ENCODE measurements at places on chromosomes 6 and 20.

DNA sequence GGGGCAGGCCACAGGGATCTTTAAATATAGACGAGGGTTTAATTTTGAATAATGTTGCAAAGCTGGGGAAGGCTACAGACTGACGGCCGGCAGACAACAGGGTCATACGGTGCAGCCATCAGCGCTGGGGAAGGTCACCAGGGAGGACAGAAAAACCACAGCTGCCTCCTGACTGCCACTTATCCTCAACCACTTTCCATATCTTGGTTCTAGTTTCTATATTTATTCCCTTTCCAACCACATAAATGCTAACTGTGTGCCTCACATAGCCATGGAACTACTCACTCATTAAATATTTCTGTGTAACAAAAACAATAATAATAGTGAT is 85.7 kb upstream of the AGPAT4 start:
- DNase-seq: no peak

- no peak for DNase-seq
Measured at GRCh38 chr6:50030350-50030749, 8.6 kb upstream of the DEFB110 start.

GRCh38 chr20:60512443-60512842 is 554.2 kb downstream of the CDH26 start:
- DNase-seq: peak; percentile 22

- DNase-seq: no peak
Measured at GRCh38 chr6:142914937-142915697, 29.9 kb downstream of the HIVEP2 start.

- DNase-seq: peak; percentile 30
Measured at GRCh38 chr20:5024103-5024502, 22.8 kb upstream of the SLC23A2 start.

DNA sequence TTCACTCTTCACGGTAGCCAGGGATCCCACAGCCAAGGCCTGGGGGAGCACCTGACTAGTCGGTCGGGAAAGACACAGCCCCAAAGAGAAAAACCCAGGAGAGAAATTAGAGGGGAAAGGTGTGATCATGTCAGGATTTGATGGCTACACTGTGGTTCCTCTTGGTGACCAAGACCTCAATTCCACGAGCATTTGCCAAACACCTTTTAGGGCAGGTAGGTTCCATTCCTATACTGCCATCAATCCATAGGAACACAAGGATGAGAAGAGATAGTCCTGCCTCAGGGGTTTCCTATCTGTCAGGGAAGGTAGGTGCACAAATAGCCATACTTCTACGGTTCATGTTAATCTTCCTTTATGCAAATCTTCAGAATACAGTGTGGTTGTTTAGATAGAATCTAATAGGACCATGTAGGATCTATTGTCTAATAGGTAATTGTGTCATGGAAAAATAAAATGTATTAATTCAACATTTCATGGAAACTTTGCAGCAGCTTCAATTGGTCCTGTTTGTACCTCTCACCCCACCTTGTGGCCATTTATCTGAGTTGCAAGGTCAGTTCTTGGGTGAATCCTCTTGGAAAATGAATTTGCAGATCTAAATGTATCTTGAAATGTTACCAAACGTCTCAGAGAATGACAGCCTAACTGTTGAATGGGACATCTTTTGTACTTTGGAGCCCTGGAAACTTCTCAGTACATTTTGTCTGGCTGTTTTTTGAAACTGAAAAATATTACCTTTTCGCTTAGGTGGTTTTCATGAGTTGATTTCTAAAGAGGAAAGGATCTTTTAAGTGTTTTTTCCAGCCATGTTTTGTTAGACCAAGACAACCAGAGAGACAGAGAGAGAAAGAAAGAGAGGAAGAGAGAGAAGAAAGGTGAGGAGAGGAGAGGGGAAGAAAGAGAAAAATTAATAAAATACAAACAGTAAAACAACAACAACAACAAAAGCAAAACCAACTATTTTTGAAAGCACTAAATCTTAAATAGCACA is 33.7 kb upstream of the IYD start:
- DNase-seq: peak; percentile 68

DNA sequence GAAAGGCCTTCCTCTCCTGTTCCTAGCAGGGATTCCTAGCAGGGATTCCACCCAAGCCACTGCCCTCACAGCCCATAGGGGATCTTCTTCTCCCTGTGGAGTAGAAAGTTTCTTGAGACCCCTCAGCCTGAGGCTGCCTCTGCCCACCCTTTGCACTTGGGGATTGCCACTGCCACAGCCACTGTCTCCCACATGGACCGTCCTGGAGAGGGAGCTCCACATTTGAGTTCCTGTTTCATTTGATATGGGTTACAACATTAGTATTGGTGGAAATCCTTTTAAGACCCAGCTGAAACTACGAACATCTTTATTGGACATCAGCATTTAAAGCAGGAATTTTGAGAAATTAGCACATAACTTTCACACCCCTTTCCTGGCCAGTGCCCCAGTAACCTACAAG is 25.6 kb downstream of the HLA-G start:
- peak; percentile 2 for DNase-seq

GRCh38 chr6:13012977-13013680 is 296.6 kb downstream of the PHACTR1 start:
- DNase-seq: no peak

DNA sequence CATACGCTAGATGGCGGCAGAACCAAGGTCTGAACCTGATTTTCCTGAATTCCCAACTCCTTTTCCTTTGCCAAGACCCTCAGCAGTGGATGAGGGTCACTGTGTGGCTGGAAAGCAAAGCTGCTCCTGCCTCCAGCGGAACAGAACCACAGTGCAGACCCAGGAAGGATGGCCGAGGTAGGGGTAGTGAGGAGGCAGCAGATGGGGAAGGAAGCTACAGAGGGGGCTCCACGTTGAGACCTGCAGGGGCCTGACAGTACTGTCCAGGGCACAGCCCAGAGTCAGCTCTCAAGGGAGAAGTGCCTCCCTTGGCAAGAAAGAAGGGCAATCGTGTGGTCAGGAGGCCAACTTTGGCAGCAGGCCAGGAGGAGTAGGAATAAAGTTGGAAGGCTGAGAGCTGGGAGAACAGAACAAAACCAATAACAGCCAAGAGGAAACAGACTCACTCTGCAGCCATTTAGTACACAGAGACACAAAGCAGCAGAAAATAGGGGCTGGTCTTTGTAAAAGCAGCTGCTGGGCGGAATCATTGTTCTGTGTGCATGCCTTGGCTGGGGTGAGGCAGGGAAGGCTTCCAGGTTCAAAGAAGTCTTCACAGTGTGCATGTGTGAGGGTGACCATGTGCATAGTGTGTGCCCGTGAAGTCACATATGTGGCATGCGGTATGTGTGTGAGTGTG is 3.1 kb downstream of the GABRR2 start:
- DNase-seq: peak; percentile 82

DNA sequence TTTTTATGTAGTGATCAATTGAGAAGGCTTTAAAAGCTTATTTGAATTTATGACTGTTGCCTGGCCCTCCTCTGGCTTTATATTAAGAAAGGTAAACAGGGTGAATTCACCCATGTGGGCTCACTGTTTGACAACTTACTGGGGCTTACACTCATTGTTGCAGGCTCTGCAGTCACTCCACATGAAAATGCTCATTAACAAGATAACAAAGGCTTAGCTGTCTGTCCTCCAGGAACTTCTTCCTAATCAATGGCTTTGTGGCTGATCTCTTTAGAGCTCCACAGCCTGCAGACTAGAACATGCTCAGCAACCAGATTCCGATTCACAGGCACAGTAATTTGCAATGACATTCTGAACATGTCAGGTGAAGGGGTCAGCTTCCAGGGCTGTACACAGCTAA is 323.2 kb upstream of the MAN1A1 start:
- DNase-seq: no peak

DNA sequence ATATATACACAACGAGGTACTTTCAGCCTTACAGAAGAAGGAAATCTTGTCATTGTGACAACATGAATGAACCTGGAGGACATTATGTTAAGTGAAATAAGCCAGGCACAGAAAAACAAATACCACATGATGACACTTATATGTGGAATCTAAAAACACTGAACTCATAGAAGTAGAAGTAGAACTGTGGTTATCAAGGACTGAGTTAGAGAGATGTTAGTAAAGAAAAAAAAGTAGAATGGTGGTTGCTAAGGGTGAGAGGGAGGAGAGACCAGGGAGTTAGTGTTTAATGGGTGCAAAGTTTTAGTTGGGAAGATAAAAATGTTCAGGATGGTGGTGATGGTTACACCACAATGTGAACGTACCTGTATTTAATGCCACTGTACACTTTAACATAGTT is 4.8 kb upstream of the STX11 start:
- peak; percentile 42 for DNase-seq

GRCh38 chr20:54105653-54106052 is 35.3 kb upstream of the BCAS1 start:
- DNase-seq: no peak

- DNase-seq: peak; percentile 68
Measured at GRCh38 chr6:89895276-89895874, 1.1 kb downstream of the GJA10 start.

DNA sequence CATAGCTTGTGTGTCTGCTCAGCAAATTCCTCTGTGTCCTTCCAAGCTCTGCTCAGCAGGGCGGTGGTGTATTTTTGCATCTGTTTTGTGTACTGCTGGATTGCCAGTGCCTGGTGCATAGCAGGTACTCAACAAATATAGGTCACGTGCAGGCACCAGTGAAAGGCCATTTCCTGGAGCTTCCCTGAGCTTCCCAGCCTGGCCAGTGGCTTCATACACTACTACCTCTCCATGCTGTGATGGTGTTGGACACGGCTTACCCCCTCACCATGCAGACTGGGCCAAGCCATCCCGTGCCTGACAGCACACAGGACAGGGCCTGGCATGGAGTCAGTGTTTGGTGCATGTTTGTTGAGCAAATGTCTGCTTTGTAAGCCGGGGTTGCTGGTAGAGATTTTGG is 7.7 kb upstream of the PHACTR3 start:
- no peak for DNase-seq

DNA sequence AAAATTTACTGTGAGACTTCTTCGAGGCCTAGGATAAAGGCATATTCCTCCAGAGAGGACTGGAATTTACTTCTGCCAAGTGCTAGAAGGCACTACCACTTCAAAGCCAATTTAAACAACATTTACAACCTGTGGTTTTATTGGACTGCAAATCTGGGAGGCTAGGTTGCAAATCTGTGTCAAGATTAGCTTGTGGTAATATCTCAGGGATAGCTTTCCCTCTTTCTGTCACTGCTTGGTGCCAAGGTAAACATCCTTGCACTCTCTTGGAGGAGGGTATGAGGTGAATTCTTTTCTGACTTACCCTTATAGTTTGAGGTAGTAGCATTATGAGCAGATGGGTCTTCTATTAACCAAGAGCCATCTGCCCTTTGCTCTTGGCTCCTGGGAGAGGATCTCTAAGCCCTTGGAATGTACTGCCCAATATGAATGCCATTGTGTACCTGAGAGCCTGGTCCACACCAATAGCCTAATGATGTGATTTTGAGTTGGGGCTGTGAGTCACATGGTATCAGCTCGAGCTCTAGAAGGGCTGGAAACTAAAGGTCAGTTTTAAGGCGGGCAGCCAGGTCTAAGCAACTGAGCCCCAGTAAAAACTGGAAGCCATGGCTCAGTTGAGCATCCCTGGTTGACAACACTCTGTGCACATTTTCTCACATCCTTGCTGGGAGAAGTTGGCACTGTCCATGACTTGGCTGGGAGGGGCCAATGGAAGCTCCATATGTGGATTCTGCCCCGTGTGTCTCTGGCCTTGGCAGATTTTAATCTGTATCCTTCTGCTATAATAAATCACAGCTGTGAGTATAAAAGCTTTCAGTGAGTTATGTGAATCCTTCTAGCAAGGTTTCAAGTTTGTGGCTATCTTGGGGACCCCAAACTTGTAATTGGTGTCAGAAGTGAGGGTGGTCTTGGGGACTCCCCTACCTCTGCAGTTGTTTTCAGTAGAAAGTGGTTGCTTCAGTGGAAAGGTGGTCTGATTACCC is 188.1 kb downstream of the UBE3D start:
- peak; percentile 59 for DNase-seq

- no peak for DNase-seq
Measured at GRCh38 chr20:4371623-4372251, 350.0 kb upstream of the PRND start.

- peak; percentile 23 for DNase-seq
Measured at GRCh38 chr20:10239954-10240353, 21.3 kb downstream of the SNAP25 start.

DNA sequence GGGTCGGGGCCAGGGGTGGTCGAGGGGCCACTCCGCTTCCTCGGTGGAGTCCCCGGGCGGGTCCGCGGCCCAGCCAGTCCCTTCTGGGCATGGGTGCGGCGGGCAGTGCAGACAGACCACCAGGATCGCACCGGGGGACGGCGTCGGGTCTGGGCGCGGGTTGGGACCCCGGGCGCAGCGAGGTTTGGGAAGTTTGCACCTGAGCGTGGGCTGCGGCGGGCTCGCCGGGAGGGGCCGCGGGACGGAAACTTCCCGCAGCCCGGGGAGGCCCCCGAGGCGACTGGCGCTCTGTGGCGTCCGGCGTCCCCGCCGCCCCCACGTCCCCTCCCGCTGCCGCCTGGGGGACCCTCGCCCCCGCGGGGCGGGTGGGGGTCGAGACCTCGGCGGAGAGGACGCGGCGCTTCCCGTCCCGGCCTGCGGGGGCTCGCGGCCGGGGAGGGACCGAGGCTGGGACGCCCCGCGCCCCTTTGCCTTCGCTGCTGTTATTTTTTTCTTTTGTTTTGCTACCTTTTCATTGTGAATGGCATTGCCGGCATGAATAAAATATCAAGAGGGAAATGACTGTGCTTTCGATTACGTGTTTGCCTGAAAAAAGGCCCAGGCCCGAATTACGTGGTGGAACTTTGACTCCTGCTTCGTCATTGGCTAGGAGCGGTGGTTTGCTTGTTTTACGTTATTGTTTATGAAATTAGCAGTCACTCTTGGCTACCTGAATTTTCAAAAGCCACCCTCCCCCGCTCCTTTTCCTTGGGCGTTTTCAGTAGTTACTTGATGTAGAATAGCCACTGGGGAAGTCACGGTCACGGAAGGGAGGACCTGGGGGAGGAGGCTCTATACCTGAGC is 703 bp downstream of the SNX9 start:
- DNase-seq: peak; percentile 61

- DNase-seq: no peak
Measured at GRCh38 chr6:168625602-168626001, 184.6 kb downstream of the SMOC2 start.

GRCh38 chr6:13488015-13488895 is 855 bp upstream of the GFOD1 start:
- peak; percentile 39 for DNase-seq

DNA sequence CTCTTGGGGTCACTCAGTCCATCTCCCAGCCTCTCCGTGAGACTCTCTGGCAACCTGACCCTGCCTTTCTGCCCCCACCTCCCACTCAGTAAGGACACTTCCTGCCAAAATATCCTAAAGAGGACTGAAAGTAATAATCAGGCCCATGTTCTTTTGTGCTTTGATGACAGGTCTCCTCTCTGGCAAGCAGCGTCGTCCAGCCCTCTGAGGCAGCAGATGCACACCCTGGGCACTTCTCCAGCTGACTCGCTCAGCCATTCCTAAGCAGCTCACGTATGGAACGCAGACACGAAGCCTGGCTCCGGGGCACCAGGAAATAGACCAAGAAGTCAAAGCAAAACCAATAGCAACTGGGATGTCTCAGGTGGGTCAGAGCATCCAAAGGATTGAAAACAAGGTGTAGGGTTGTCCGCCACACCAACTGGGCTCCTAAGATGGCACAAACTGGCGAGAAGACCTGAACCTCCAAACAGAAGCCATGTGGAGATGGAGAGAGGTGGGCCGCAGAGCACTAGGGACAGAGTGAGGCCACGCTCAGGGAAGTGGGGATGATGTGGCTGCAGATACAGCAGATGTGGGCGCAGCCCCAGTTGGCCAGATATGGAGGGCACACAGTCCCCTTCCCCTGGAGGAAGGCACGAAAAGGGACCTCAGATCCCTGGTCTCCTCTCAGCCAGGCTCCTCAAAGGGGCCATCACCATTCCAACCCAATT is 99.3 kb downstream of the PRND start:
- peak; percentile 85 for DNase-seq

Data from EH (cell line).